ENCODE measurements at places on chromosomes 16 and 17. TPM values are rescaled to one million over a fixed set of nuclear protein-coding genes. Genes with fewer than 3 reads are reported as not detected.

The CPHXL2 gene
- total RNA-seq: not detected

The MGAT5B gene
- total RNA-seq: 3.7 TPM

The HBA1 gene
- total RNA-seq: not detected

The BRIP1 gene
- total RNA-seq: 12.0 TPM

The MMP25 gene
- total RNA-seq: 18.7 TPM

The SLC22A31 gene
- 0.81 TPM for total RNA-seq

The CFAP97D1 gene
- 0.21 TPM for total RNA-seq

The AARSD1 gene
- 28.7 TPM for total RNA-seq

The SPHK1 gene
- 1.9 TPM for total RNA-seq

The RPRML gene
- 1.8 TPM for total RNA-seq

The ZNF646 gene
- total RNA-seq: 28.8 TPM

The NPIPB2 gene
- 0.97 TPM for total RNA-seq

The LRRC45 gene
- 46.5 TPM for total RNA-seq

The MPP2 gene
- total RNA-seq: 12.2 TPM

The RHBDL3 gene
- total RNA-seq: 5.8 TPM

The CALB2 gene
- 0.30 TPM for total RNA-seq

The NXPH3 gene
- 1.7 TPM for total RNA-seq

The KRTAP16-1 gene
- total RNA-seq: not detected

The PDE6G gene
- 19.0 TPM for total RNA-seq

The TMEM238L gene
- total RNA-seq: not detected

The IRX6 gene
- total RNA-seq: 0.07 TPM

The NEK8 gene
- 10.9 TPM for total RNA-seq

The FUS gene
- total RNA-seq: 39.8 TPM

The AMZ2 gene
- 73.7 TPM for total RNA-seq

The C17orf58 gene
- 55.8 TPM for total RNA-seq

The RNF222 gene
- not detected for total RNA-seq

The PRR35 gene
- 0.85 TPM for total RNA-seq

The PDIA2 gene
- 2.1 TPM for total RNA-seq

The RCVRN gene
- total RNA-seq: not detected

The DNAH17 gene
- total RNA-seq: 0.59 TPM

The ST6GALNAC1 gene
- total RNA-seq: not detected

The ADAD2 gene
- total RNA-seq: 0.78 TPM

The KIF2B gene
- total RNA-seq: not detected

The ACSM3 gene
- 2.4 TPM for total RNA-seq

The RRAD gene
- total RNA-seq: not detected

The BIRC5 gene
- total RNA-seq: 152 TPM

The BICDL2 gene
- total RNA-seq: 2.0 TPM

The TBC1D26 gene
- total RNA-seq: 7.7 TPM

The AXIN2 gene
- total RNA-seq: 34.8 TPM

The KCNAB3 gene
- 0.37 TPM for total RNA-seq

The WWP2 gene
- 28.3 TPM for total RNA-seq

The VTN gene
- total RNA-seq: 0.04 TPM

The TEX14 gene
- 0.33 TPM for total RNA-seq

The SDK2 gene
- 14.7 TPM for total RNA-seq

The HEATR3 gene
- 24.5 TPM for total RNA-seq

The GGT6 gene
- not detected for total RNA-seq

The PIGL gene
- 53.8 TPM for total RNA-seq

The KRT27 gene
- not detected for total RNA-seq

The ASB16 gene
- total RNA-seq: not detected

The SMPD3 gene
- total RNA-seq: 1.8 TPM
